ENCODE measurements at places on chromosomes 7 and 10.

DNA sequence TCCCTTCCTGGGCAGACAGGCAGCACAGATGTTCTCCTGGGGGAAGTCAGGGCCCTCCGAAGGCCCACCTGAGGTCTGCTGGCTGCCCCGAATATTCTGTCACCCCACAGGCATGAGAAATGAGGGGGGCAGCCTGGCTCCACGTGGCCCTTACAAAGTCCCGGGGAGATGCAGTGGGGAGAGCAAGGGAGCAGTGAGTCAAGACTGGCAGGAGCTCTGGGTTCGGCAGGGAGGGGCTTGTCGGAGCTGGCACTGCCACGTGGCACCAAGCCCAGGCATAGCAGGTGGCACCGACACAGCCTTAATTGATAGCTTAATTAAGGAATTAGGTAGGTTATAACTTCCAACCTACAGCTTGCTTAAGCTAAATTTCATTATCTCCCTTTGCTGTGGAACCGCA, 163.9 kb downstream of the USP6NL start:
- DNase-seq: no peak

- DNase-seq: no peak
Measured at GRCh38 chr7:101915000-101915399, 97.6 kb downstream of the CUX1 start.

GRCh38 chr10:35938160-35938559, 296.1 kb upstream of the FZD8 start:
- no peak for DNase-seq

DNA sequence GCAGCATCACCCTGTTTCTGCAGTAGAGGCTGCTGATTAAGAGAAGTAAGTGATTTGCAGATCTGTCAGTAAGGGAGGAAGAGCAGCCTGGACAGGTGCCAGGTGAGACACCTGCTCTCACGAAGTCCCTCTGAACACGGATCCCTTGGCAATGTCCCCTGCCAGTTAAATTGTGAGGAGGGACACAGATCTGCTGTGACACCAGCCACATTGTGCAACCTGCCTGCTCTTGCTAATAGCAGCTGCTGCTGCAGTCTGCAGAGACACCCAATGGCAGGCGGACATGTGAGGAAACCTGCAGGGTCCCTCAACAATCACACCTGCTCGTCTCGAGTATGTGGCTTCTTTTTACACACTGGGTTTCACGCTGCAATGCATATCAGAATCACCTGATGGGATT, 31.9 kb downstream of the ANXA11 start:
- DNase-seq: no peak

DNA sequence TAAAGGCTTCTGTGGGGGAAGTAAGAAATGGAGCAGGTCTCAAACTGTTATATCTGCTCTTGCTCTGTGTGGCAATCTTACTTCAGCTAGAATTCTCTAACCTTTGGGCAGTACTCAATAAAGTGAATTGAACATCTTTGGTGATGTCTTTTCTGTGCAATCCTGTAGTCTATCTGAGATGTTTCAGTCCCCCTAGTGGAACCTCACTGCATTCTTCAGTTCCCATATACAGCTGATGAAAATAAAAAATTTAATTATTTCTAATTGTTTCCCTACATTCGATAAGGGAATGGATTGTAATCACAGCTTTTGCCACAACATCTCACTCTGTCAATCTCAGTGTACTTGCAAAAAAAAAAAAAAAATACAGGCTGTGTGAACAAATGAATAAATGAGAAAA, 522.6 kb downstream of the DNAJB9 start:
- DNase-seq: no peak

- no peak for DNase-seq
Measured at GRCh38 chr7:111010798-111011197, 80.1 kb upstream of the LRRN3 start.

DNA sequence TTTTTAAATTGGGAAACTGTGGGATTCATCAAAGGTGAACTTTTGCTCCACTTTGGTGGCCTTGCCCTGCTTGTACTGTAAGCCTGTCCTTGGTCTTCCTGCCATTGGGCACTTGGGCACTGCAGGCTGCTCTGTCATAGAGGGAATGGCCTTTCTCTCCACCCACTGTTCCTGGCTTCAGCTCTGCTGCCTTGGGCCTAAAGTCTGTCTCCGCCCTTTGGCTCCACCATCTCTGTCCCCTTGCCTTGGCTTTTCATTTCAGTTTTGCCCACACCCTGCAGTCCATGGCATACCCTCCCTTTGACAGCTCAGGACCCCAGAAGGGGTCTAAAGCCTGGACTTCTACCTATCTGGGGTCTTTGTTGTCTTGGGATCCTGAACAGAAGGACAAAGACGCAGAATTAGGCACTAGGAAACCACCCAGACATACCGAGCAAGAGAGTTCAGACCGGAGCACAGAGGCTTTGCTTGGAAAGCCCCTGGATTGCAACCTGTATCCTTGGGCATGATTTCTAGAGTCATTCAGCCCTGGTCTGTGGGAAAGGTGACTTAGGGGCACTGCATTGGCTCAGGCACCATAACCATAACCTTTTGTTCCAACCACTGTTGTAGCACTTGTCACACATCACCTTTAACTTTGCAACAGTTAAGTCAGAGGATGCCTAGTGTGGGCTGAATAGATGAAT, 5.2 kb upstream of the ARHGAP22 start:
- no peak for DNase-seq

- no peak for DNase-seq
Measured at GRCh38 chr10:20202337-20202736, 386.1 kb downstream of the PLXDC2 start.

- no peak for DNase-seq
Measured at GRCh38 chr7:98880485-98880884, 2.2 kb downstream of the TRRAP start.

GRCh38 chr10:110681023-110681681, 37.0 kb downstream of the RBM20 start:
- DNase-seq: peak; percentile 41
